HCT116 (cell line): ENCODE measurements at places on chromosomes 3 and 15. TPM values are rescaled to one million over a fixed set of nuclear protein-coding genes. Genes with fewer than 3 reads are reported as not detected.

The TKT gene
- 634 TPM for total RNA-seq

The TBC1D23 gene
- 21.9 TPM for total RNA-seq

The MAGI1 gene
- 38.6 TPM for total RNA-seq

The GRAMD2A gene
- 8.0 TPM for total RNA-seq

The ZNF654 gene
- total RNA-seq, result 7.0 TPM

The GRM7 gene
- total RNA-seq, result not detected

The PRRT3 gene
- total RNA-seq, result 0.96 TPM

The AADACL2 gene
- total RNA-seq, result not detected

The DCLK3 gene
- total RNA-seq, result not detected

The IGSF10 gene
- total RNA-seq, result 0.02 TPM

The CCDC54 gene
- total RNA-seq, result not detected

The MKRN3 gene
- 10.1 TPM for total RNA-seq

The GUCA1C gene
- not detected for total RNA-seq
